ENCODE measurements at places on chromosomes 2 and 18.
A peak's percentile ranks its signal among the peaks of the same experiment; 100 is the strongest.

GRCh38 chr2:112155331-112156151, 17.4 kb downstream of the FBLN7 start:
- DNase-seq: peak; percentile 36

DNA sequence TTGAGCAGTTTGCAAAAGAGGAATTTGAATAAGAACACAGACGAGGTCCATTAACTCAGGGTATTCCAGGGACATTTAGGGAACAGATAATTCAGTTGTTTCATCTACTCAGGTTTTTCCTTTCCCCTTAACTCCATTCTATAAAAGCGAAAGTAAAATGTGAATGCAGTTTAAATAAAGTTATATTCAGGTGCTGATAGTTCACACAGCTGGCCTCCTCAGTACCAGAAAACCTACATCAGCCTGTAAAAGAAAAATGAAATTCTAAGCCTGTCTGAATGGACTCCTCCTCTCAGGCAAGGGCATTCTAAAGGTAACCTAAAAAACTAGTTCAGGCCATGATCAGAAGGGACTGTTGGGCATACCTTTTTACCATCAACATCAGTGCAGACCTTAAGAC, 873.8 kb downstream of the SUCLG1 start:
- no peak for DNase-seq

DNA sequence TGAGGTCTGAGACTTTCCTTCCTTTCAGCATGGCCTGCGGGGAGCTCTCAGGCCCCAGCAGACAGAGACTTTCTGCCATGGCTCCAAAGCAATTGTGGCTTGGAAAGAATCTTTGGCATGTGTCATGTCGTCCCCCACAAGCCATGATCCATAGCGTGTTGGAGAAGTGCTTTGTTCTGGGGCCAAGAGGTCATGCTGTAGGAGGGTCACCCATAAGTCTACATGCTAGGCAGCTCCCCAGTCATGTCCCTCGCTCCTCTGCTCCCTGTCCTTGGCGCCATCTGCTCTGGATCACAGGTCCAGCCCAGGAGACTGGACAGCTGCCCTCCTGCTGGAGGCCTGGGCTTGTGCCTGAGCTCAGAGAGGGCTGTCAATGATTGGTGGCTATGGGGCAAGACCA, 78.8 kb upstream of the LCLAT1 start:
- DNase-seq: no peak

- DNase-seq: no peak
Measured at GRCh38 chr2:122157158-122157557, 401.7 kb downstream of the TSN start.

- no peak for DNase-seq
Measured at GRCh38 chr2:238169708-238170251, 11.0 kb downstream of the ERFE start.

GRCh38 chr18:21100146-21100545, 11.5 kb downstream of the ROCK1 start:
- no peak for DNase-seq

DNA sequence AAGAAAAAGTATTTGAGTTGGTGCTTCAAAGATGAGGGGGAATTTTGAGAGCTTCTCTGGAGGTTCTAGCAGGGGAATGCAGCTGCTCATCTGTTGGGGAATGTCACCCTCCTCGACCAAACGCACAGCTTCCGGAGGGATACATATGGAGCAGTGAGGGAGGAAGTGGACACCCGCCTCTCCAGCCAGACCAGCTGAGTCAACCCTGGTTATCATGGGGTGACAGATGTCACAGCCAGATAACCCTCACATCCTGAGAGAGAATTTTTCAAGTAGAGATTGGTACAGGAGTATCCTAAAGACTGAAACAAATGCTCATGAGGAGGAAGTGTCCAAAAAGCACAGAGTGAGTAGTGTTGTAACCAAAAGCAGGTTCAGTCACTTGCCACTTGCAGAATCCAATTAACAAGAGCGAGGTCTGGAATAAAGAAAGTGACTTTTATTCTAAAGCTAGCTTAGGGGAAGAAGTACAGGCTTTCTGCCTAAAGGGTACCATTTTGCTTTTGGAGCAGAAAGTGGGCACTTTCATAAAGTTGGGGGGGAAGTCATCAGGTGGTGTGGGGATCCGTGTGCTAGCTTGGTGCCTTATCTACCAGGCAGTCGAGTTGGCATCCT, 395.2 kb downstream of the RAD51AP2 start:
- no peak for DNase-seq

DNA sequence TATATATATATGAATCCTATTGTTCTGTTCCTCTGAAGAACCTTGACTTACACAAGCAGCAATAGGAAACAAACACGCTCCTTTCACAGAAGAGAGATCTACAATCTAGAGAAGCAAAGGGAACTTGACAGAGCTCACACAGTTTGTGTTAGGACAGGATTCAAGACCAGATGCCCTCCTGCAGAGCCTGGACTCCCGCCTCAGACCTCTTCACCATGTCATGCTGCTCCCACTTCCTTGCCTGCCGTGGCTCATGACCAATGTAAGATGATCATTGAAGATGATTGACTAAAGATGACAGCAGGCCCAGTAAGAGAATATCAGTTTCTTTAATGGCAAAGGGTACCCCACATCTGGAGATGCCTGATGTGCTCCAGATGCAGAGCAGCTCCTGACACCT, 111.2 kb upstream of the AGAP1 start:
- no peak for DNase-seq

- no peak for DNase-seq
Measured at GRCh38 chr2:232979871-232980461, 33.1 kb downstream of the NGEF start.

DNA sequence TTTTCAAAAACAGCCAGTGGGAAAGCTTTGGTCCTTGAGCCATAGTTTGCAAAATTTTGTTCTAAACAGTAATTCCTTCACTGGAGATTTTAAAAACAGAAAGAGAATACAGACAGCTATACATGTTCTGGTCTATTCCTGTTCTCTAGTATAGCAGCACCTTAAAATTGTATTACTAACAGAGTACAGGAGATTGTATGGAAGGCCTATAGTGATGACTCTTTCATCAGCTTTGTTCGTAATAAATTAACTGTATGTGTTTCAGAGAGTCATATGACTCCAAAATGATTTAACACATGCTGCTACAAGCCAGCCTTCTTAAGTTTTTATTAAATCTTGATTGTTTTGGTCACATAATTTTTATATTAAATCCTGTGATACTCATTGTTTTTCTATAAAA, 1124.6 kb upstream of the FAM98A start:
- DNase-seq: no peak

DNA sequence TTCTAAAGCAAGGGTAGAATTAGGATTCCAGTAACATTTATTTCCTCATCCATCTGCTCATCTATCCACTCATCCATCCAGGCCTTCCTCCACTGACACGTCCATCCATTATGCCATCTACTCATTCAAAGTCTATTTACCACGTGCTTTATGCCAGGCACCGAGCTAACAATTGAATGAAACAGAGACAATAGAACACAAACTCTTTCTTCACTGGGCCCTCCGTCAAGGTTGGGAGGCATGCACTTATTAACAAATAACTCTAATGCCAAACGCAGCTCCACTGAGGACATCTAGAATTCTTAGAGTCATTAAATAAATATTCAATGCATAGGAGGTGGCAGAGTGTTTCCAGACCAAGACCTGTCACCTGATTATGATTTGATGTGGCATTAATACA, 262.7 kb downstream of the CYRIA start:
- DNase-seq: no peak

DNA sequence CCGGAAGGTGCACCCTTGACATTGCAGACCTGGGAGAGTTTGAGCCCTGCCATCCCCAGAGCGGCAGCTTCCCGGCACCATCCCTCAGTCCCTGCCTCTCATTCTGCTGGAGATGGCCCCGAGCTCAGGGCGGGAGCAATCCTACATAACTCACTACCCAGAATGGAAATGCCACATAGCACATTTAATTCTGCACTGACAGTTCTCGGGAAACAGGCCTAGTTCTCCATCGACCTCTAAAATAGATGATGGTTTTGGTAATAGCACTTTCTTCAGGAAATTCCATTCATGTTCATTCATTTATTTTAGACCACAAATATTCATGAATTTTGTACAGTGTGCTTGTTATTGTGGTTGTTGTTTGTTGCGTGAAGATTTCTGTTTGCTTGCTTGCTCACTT, 92.9 kb upstream of the SLC14A2 start:
- no peak for DNase-seq

DNA sequence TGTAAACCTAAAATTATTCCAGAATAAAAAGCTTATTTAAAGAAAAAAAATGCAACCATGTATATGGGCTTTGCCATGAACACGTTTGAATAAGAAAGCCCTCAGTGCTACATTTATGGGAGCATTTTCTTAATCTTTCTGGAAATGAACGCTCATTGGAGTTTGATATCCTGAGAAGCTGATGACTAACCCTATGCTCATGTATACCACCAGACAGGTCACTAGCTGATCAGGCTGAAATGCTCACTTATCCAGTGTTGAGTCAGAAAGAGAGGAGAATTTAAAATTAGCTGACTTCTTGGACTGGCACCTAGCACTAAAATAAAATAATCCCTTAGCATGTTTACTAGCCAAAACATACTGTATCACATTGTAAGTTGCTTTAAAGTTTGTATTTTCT, 254.9 kb upstream of the SIX3 start:
- DNase-seq: no peak

DNA sequence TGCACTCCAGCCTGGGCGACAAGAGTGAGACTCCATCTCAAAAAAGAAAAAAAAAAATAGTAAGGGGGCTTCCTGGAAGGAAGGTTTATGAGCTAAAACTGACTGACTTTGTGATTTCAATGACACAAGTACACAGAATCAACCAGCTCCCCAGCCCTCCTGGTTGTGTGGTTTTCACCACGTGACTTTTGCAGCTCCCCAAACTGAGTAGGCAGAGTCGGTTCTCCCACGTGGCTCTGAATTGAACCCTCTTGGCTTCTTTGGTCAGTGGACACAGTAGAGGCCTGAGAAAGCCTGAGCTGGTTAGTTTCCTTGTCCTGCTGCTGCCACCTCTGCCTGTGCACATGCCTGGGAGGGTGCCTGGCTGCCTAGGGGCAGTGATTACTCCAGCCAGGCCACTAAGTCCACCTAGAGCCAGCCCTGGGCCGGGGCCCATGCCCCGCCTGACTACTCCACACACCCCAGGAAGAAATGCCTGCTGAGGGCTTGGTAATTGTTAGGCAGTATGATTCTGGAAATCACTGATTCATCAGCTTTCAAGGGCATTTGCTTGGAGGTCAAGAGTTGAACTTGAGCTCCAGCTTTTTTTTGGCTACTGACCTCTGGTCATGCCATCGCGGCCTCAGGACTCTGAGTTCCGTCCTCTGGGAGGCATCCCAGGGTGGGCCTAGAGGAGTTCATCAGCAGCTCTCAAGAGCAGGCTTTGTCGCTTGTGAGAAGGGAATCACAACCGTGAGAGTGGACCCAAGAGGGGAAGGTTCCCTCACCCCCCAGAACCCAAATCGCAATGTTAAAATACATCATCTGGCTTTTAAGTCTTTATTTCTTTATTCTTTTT, 431.9 kb upstream of the HS6ST1 start:
- no peak for DNase-seq

GRCh38 chr2:127733113-127733815, 32.0 kb downstream of the SFT2D3 start:
- no peak for DNase-seq

Measured in stimulated activated CD4-positive, alpha-beta T cell treated with anti-CD3 and anti-CD28 coated beads, Interleukin-1b, Interleukin-23, amount 100 ng/mL, for 48 hours (primary cell).